ENCODE measurements at places on chromosomes 6 and 20.

DNA sequence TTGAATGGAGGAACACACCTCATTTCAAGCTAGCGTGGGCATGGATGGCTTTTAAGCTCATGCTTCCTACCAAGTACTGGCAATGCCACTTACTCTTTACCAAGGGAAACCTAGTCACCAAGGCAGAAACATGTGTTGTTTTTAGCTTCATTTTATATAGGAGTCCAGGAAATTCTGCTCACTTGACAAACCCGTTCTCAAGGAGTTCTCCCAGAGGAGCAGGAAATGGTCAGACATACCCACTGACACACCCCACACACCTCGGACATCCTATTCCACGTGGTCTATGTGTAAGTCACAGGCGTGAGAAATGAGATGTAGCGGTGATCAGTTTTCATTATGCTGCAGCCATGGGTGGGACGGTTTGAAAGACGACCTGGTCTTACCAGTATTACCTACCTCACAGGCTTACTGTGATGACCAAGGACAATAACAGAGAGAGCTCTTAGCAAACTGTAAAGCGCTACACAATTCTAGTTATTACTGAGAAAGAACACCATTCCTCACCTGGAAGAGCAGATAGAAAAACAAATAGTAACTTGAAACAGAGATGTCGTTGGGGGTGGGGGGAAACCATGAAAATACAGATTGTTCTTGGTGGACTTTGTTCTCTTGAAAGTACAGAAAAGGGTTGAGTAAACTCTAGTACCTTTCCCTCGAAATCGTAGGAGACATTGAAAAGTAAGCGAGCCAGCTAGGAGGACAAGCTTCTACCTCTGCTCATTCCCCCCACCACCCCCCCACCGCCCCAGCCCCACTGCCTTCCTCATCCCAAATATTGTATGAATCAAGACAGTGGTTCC, 1.7 kb downstream of the CNKSR3 start:
- no peak for DNase-seq

DNA sequence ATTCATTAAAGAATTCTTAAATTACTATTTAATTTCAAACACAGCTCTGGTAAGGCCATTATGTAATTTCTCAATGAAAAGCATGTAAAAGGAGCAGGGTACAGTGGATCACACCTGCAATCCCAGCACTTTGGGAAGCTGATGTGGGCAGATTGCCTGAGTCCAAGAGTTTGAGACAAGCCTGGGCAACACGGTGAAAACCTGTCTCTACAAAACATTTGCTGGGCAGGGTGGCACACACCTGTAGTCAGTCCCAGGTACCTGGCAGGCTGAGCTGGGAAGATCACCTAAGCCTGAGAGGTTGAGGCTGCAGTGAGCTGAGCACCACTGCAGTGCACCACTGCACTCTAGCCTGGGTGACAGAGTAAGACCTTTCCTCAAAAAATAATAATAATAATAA, 37.4 kb downstream of the MDN1 start:
- DNase-seq, result no peak

- peak; percentile 41 for DNase-seq
Measured at GRCh38 chr6:4727671-4728435, 48.4 kb upstream of the CDYL start.

DNA sequence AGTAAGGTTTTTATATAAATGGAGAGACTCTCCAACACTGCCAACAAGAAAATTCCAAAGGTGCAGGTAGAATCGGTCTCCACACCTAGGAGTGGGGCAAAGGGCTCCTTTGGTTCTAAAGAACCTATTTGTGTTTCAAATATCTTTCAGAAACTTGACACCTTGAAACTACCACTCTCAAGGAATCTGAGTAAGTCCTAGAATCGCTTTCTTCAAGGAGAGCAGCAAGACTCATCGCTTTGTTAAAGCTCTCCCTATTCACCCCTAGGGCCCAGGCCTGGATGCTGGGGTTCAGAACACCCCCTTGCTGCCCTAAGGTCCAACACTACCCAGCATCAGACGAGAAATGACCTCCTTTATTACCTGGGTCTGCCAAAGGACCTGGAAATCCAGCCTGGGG, 2.0 kb downstream of the CLIC5 start:
- no peak for DNase-seq

DNA sequence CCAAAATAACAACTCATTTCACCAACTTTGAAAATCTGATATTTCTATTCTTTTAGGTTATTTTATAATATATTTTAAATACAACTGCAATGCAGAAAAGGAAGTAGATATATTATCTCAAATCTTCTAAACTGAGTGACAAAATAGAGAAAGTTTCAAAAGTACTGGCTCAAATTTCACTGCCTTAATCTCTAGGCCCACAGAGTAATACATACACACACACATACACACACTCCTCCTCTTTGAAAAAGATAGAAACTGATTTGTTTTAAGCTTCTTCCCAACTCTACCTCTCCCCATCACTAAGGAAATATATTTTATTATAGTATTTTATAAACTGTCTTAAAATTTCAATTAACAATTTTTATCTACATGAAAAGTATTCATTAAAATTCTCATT, 36.2 kb downstream of the ARHGAP18 start:
- DNase-seq, result no peak

DNA sequence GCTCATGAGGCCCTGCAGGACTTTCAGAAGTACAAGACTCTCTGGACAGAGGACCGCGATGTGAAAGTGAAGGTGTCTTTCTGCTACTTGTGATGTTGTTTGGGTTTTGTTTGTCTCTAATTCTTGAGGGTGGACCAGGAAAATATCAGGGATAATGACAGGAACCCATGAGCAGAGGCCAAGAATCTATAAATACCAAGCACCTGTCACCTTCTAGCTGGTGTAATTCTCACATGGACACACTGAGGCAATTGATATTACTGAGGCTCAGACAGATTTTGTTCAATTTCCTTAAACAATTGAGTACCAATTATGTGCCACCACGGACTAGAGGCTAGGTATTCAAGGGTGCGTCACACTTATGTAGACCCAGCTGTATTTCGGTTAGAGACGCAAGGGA, 107.9 kb downstream of the DNAH8 start:
- DNase-seq, result no peak

- no peak for DNase-seq
Measured at GRCh38 chr6:16600026-16600425, 161.2 kb downstream of the ATXN1 start.

DNA sequence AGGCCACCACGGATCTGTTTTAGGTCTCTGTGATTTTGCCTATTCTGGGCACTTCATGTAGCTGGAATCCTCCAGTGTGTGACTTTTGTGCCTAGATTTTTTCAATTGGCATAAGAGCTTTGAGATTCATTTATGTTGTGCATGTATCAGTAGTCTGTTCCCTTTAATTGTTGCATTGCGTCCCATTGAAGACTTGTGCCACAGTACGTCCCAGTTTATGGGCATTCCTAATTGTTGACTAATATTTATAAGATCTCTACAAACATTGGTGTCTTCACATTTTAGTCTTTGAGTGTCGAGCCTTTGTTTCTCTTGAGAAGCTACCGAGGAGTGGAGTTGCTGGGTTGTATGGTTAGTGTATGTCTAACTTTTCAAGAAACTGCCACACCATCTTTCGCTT, 704 bp upstream of the FAM210B start:
- DNase-seq, result no peak

DNA sequence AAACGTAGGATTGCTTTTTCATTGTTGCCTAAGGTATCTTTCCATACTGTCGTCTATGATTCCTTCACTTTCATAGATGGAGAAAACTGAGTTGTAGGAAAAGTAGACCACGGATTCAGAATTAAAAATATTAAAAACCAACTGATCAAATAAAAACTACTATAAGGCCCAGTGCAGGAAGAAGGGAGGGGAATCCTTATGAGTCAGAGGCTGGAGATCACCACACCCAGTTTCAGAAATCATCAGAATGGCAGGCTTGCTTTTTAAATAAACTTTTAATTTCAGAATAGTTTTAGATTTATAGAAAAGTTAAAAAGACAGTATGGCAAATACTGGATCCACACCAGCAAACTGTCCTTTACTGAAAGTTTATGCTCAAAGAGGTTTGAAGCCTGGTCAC, 32.0 kb upstream of the POPDC3 start:
- DNase-seq, result peak; percentile 25

GRCh38 chr6:45479834-45480751, 102.4 kb upstream of the SUPT3H start:
- peak; percentile 49 for DNase-seq

- peak; percentile 76 for DNase-seq
Measured at GRCh38 chr6:149234051-149234962, 83.2 kb upstream of the TAB2 start.

GRCh38 chr6:39934131-39934757, at the start of gene MOCS1:
TSS of gene MOCS1 (minus strand) at chr6:39934462. CDS start at chr6:39934417, 45 bp downstream.
- DNase-seq, result peak; percentile 12

DNA sequence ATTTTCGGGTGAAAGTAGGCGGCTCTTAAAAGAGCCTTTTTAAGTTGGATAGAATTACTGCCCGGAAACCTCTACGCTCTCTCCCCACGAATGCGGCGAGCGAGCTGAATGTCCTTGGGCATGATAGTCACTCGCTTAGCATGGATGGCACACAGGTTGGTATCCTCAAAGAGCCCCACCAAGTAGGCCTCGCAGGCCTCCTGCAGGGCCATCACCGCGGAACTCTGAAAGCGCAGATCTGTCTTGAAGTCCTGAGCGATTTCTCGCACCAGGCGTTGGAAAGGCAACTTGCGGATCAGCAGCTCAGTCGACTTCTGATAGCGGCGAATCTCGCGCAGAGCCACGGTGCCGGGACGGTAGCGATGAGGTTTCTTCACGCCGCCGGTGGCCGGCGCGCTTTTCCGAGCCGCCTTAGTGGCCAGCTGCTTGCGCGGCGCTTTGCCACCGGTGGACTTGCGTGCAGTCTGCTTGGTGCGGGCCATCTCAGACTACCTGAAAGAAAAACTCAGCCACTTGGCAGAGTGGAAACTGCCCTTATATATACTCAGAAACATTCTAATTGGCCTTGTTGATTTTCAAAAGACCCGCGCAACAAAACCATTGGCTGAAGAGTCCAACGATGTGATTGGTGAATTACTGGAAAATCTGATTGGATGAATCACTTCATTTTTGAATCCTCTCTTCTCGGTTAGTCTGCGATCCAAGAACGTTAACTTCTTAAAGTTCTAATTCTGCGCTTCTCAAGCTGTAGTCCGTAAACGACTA, 93.9 kb upstream of the BTN3A2 start:
- DNase-seq, result peak; percentile 95

- DNase-seq, result no peak
Measured at GRCh38 chr6:81126150-81126549, 626.3 kb downstream of the TENT5A start.

DNA sequence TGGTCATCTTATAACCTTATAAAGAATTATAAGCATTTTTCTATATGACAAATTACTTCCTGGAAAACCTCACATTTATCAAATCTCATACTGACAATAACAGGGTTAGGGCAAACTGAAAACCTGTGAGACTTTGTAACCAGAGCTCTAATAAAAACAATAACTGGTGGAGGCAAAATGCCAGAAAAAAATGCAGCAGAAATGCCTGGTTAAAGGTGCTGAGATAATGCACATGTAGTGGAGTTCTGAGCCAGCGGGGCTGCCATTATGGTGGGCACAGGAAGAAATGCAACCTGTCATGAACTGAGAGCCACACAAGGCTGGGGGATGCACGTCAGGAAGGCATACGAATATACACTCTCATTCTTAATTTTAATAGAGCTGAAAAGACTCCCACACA, 53.0 kb downstream of the NCOA6 start:
- no peak for DNase-seq

DNA sequence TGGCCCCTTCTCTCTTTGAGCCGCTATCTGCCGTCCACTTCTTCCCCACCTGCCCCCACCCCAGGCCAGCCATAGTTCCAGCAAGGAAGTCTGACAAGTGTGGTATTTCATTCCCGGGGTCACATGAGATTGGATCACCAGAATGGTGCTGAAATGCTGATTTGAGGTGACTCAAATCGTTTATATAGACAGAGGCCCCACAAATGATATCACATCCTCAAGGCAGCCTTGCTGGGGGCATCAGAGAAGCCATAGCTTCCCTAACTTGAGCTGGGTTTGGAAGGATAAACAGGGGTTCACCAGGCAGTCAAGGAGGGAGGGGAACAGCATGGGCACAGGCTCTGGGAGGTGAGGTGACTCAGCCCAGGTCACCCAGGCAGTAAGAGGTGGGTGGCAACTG, 9.9 kb downstream of the SDCBP2 start:
- DNase-seq, result no peak

DNA sequence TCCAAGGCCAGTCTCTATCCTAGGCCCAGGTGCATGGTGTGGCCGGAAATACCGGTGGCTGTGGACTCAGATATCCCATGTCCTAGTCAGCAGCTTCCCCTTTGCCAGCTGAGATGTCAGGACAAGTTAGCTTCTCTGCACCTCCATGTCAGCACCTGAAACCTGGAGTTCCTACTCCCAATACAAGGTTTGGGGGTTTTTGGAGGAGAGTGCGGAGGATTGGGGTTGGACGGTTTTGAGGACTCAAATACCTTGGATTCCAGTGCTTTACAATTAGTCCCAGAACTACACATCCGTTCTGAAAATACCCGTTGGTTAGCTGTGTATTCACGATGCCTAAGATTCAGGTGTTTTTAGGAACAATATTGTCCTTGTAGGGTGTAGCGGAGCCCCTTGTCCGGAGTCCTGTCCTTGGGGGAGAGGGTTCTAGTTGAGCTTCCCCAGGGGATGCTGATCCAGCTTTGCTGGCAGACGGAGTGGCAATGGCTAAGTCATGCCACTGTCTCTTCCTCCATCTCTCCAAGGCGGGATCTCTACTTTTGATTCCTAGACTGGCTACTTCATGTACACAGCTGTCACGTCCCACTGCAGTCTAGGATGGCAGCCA, 45.0 kb downstream of the ADNP start:
- DNase-seq, result no peak

DNA sequence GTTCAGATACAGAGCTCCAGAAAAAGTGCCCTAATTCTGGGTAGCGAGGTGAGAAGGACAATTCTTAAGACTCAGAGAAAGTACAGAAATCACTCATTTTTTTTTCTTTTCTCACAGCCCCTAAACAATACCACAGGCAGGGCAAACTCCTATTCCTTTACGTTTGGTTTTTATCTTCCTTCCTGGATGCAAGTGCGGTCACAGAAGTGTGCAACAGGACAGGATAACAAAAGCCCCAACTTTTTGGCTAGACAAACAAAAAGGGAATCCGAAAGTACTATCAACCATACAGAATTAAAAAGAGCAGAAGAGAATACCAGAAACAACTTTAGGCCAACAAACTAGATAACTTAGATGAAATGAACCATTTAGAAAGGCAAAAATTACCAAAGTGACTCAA, 18.4 kb upstream of the BEND6 start:
- no peak for DNase-seq

GRCh38 chr20:3616250-3616649, 46.9 kb downstream of the GFRA4 start:
- no peak for DNase-seq

DNA sequence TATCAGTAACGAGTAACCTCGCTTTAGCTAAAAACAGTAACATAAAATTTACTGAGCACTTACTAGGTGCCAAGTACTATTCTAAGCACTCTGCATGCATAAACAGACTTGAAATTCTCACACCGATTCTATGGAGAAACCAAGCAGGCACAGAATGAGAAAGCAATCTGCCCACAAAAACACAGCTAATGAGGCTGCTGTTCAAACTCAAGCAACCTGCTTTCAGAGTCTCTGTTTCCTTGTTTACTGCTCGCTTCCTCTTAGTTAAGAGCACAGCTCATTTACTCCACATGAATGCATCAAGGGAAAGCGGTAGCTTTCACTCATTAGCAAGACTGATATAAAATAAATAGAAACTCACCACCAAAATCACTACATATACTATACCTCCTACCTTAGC, 37.4 kb downstream of the PRKN start:
- DNase-seq, result no peak

GRCh38 chr20:39044501-39044900, 82.4 kb downstream of the DHX35 start:
- DNase-seq, result no peak
